ENCODE measurements at places on chromosomes 1 and 21.

DNA sequence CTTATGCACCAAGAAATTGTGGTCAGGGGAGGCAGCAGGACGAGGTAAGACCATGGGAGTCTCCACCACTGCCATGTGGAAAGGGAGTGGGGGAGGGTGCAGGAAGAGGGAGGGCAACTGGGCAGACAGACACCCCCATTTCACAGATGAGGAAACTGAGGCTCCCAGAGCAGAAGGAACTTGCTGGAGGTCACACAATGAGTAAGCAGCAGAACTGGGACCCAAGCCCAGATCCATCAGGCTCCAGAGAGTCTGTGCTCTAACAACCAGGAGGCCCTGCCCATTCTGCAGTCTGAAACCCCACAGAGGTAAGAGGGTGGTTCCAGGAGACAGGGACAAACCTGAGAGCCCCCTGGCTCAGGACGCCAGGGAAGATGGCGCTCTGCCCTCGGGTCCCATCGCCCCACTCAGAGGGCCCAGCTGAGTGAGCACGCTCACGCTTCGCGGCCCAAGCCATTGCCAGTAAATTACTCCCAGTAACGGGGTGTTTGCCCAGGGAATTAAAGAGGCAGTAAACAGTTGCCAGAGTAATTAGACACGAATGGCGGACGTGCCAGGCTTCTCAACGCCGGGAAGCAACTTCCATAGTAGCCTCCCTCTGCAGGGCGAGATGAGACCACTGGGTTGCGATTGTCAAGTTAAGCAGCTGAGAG is 59.2 kb downstream of the MATN1 start:
- no peak for DNase-seq

- DNase-seq: no peak
Observed at GRCh38 chr1:224253721-224254120, 70.7 kb downstream of the DEGS1 start.

DNA sequence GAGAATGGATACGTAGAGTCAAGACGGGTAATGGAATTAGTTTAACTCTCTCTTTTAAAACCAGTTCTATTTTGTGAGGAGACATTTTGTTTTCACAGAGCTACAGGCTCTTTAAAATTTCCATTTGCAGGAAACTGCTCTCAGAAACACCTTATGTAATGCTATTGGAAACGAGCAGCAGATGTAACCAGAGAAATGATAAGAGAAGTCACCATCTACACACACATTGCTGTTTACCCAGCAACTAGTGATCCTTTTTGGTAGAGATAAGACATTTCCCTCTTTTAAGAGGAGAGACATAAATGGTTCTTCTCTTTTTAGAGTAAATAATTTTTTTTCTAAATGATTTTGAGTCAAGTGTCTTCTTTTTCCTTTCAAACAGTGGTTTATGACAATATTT is 80.6 kb downstream of the KCTD3 start:
- no peak for DNase-seq

DNA sequence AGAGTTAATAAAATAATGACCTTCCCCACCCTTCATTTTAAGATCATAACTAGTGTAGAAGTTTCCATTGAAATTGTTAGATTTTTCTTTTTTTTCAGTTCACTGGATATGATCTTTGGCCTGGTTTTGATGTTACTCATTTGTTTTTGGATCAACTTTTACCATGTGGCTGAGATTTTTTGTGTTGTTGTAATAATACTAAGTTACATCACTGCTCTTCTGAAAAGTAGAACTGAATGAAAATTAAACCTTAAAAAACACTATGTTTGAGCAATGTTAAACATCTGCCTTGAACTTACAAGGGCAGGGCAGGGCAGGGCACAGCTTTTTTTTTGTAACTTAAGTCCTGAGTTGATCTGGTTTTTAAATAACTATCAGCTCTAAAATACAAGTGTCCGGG is 204.8 kb upstream of the ADAMTS5 start:
- DNase-seq: peak; percentile 18

GRCh38 chr21:32114419-32115035 is 164.3 kb downstream of the MIS18A start:
- no peak for DNase-seq

- DNase-seq: no peak
Observed at GRCh38 chr21:45378258-45378966, 26.6 kb upstream of the COL18A1 start.

GRCh38 chr1:214923278-214923915 is 159.1 kb upstream of the KCNK2 start:
- no peak for DNase-seq

DNA sequence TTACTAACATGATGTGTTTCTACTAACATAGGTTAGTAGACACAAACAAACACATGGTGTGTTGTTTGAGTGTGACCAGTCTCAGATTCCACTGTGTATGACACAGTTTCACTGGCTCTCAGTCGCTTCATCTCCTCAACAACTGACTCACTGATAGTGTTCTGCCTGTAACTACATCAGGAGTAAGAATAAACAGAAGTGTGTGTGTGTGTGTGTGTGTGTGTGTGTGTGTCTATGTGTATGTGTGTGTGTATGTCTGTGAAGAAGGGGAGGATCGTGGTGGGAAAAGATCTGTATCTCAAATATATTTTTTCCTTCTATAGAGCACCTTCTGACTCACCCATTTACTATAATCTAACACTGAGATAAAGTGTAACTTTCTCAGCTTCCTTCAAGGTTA is 391.0 kb downstream of the PTPRC start:
- DNase-seq: no peak

DNA sequence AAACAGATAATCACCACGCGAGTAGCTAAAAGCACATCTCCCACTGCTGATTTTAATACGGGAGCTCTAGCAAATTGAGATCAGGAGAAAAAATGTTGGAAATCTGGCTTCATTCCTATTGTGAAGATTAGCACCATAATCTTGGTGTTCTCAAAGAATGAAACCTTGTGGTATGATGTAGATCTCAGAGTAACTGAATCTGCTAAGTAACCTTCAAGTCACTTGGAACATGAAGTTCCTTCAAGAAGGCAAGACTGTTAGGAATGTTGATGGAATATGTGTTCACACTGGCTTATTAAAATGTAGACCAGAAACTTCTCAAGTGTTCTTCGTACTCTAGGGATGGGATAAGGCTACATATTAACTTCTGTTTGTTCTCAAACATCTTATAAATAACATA is 117.4 kb upstream of the CHRM3 start:
- DNase-seq: no peak

- no peak for DNase-seq
Observed at GRCh38 chr21:42561762-42562650, 48.4 kb downstream of the SLC37A1 start.

GRCh38 chr1:153842006-153842471 is 66.8 kb downstream of the SLC27A3 start:
- peak; percentile 18 for DNase-seq

- DNase-seq: peak; percentile 57
Observed at GRCh38 chr1:234875953-234876855, 252.4 kb downstream of the TOMM20 start.

DNA sequence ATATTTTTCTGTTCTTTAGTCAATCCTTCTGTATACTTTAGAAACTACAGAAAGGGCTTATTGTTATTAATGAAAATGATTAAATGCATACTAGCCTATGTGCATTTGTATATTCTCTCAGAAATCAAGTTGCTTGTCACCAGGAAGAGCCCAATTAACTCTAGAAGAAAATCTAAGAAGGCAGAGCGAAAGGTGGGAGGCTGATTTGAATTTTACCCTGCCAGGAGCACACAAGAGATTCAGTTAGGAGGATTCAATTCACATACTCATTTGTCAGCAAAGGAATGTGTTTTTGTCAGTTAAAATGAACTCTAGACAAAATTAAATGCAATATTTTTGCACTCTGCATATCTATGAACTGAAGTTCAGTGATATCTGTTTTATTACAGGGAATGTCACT is 411.8 kb downstream of the KCNT2 start:
- no peak for DNase-seq

DNA sequence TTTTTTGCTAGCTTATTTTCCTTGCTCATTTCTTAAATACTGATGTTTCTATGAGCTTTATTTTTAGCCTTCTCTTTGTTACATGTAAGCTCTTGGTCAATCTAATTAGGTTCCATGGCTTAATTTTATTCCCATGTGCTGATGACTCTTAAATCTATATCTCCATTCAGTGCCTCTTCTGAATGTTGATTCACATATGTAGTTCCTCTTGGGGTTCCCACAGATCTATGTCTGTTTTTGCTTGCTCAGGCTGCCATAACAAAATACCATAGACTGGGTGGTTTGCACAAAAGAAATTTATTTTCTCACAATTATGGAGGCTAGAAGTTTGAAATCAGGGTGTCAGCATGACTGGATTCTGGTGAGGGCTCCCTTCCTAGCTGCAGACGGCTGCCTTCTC is 58.3 kb upstream of the PLA2G4A start:
- DNase-seq: no peak

GRCh38 chr1:32035119-32035518 is 21.5 kb downstream of the KHDRBS1 start:
- no peak for DNase-seq

Data from MCF 10A (cell line).